ENCODE measurements at places on chromosomes 6 and 20. TPM values are rescaled to one million over a fixed set of nuclear protein-coding genes. Genes with fewer than 3 reads are reported as not detected.
A peak's percentile ranks its signal among the peaks of the same experiment; 100 is the strongest.

DNA sequence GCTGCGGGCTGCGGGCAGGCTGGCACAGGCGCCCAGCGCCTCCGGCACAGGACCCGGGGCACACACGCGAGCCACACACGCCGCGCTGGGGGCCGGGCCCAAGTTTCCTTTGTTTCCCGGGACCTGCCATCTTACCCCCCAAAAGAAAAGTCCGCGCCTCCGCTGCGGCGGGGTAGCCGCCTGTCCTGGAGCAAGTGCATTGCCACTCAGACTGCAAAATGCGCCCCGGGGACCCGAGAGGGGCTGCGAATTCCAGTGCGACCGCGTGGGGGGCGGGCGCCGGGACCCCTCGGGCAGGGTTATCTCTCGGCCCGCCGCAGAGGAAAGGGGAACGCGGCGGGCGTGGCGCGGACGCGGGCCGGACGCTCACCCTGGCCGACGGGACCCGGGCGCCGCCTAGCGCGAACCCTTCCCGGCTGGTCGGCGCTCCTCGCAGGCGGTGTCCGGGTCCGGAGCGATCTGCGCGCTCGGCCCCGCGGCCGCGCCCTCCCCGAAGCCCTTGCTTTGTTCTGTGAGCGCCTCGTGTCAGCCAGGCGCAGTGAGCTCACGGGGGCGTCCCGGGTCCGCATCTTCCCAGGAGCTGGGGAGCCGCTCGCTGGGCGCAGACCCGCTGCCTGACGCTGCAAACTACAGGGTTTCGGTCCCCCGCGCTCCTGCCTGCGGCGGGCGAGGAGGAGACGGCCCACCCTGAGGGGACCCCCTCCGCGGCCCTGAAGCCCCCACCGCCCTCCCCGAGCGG lies 639 bp upstream of the CD24 start:
- peak; percentile 58 for DNase-seq
- peaks cover 13% of the 10 kb centered on the region for H3K36me3 ChIP-seq
- H3K27ac ChIP-seq, result peak overlapping the region; percentile 97

- no peak for DNase-seq
- H3K4me1 ChIP-seq, result peaks cover 29% of the 10 kb centered on the region
- no peak overlapping the region for H3K4me3 ChIP-seq
- no peaks in the 10 kb centered on the region for H3K27me3 ChIP-seq
- peak overlapping the region; percentile 38 for H3K27ac ChIP-seq
- peaks cover 31% of the 10 kb centered on the region for H3K36me3 ChIP-seq
These were observed 12.9 kb downstream of the MAPRE1 start for GRCh38 chr20:32832664-32833063.

- no peak overlapping the region for H3K4me3 ChIP-seq
- no peak overlapping the region for H3K27ac ChIP-seq
- no peak for DNase-seq
- H3K27me3 ChIP-seq, result no peaks in the 10 kb centered on the region
These were observed 49.6 kb downstream of the DSTN start for GRCh38 chr20:17619351-17620093.

- peaks cover 6% of the 10 kb centered on the region for H3K4me1 ChIP-seq
- no peak for DNase-seq
- H3K4me3 ChIP-seq, result no peak overlapping the region
- H3K27ac ChIP-seq, result no peak overlapping the region
- H3K27me3 ChIP-seq, result no peaks in the 10 kb centered on the region
These were observed 102.3 kb downstream of the LYRM2 start for GRCh38 chr6:89536231-89536630.

Gene ULBP3
- total RNA-seq, result 17.5 TPM

Gene PSORS1C1
- total RNA-seq, result not detected
